Daoy (cell line): ENCODE measurements at places on chromosomes 3 and 15. TPM values are rescaled to one million over a fixed set of nuclear protein-coding genes. Genes with fewer than 3 reads are reported as not detected.

Gene PARP9
- 11.9 and 26.3 TPM in 2 replicates for total RNA-seq

Gene GOLGA8T
- 1.5 TPM in 1 of 2 replicates, not detected in the other for total RNA-seq

Gene HRG
- total RNA-seq: not detected in 2 replicates

Gene ECE2
- total RNA-seq: not detected in 2 replicates

Gene SMARCC1
- total RNA-seq: 43.8 and 45.2 TPM in 2 replicates
